Large intestine (tissue), 12 donors: ENCODE measurements at places on chromosomes 2 and 18.
A peak's percentile ranks its signal among the peaks of the same experiment; 100 is the strongest.

- peak; percentile 22 for DNase-seq
Observed at GRCh38 chr2:227939271-227940027, 68.0 kb downstream of the DAW1 start.

GRCh38 chr18:78913395-78913794 is 66.2 kb upstream of the SALL3 start:
- no peak for DNase-seq

DNA sequence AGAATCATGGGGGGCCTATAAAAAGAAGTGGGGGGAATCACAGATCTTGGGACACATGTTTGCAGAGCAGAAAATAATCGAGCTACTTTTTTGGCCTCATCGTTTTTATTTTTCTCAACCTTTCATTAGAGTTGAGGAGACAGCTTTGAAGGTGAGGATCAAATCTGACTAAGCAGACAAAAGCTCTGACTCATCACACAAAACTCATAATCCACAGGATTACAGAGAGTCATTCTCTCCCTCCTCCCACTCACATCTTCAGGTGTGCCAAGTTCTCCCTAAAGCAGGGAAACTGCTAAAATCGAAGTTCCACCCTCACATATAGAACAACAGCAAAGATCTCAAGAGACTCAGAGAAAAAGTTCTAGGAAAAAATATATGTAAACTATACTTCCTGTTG is 15.6 kb downstream of the BAZ2B start:
- no peak for DNase-seq

GRCh38 chr18:47996091-47996541 is 65.7 kb upstream of the SMAD2 start:
- no peak for DNase-seq

- no peak for DNase-seq
Observed at GRCh38 chr2:140990416-140990815, 1140.4 kb downstream of the LRP1B start.

DNA sequence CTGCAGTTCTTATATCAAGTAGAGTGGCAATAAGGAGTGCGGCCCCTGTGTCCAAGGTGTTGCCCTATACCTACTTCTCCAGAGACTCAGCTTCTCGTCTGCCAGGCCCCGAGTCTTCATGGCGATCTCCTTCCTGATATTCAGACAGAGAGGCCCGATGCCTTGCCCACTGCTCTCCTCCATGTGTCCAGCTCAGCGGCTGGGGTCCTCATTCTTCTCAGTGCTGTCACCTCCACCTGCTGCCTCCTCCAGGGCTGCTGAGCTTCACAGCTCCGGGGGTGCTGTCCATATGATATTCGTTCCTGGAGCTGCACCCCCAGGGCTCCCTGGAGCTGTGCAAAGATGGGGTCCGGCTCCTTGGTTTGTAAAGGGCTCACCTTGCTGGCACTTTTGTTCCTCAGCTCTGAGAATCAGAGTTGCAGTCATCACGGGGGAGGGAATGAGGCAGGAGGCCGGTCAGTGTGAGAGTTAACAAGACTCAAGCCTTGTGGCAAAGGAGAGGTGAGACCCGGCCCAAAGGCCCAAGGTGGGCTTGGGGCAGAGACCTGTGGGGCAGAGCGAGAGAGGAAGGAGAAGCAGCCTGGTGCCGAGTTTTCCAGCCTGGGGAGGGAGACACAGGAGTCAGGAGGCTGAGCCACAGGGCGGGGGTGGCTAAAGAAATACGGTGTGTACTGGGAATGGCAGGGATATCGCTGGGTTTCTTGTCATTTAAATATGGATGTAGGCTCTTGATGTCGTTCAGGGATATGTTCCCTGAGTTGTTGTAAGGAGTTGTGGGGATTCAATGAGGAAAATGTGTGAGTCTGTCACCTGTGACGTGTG is 120.6 kb downstream of the CTIF start:
- no peak for DNase-seq

DNA sequence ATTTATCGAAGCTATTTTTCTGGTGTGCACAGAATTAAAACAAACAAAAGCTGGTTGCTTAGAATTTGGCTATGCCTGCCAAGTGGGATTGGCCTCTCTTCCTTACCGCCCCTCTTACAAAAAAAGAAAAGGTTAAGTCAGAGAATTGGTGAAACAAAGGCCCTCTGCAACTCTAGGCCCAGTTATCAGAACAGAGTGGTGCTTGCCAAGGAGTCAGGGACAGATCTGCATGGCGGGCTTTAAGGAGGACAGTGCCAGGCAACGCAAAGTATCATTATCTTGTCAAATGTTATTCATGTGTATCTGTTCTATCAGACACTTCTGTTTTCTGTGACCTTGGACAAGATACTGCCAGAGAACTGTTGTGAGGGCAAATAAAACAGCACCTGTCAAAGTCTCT is 78.3 kb downstream of the TGIF1 start:
- no peak for DNase-seq

GRCh38 chr2:50863856-50864255 is 168.1 kb downstream of the NRXN1 start:
- DNase-seq: no peak

DNA sequence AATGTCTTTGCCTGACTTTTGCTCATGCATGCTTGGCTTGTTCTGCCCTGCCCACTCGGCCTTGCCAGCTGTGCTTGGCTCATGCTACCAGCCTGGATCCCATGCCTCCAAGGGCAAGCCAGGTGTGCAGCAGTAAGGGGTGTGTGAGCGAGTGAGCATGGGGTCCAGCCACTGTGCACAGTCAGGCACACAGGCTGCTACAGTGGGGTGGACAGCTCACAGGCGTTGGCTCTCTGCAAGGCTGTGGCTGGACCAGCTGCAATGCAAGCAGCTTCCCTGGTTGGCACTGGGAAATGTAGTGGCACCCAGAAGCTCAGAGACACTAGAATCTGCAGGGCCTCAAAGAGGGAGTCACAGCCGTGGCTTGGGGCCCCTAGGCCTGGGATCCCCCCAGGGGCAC is 529.7 kb downstream of the DSC3 start:
- DNase-seq: no peak

DNA sequence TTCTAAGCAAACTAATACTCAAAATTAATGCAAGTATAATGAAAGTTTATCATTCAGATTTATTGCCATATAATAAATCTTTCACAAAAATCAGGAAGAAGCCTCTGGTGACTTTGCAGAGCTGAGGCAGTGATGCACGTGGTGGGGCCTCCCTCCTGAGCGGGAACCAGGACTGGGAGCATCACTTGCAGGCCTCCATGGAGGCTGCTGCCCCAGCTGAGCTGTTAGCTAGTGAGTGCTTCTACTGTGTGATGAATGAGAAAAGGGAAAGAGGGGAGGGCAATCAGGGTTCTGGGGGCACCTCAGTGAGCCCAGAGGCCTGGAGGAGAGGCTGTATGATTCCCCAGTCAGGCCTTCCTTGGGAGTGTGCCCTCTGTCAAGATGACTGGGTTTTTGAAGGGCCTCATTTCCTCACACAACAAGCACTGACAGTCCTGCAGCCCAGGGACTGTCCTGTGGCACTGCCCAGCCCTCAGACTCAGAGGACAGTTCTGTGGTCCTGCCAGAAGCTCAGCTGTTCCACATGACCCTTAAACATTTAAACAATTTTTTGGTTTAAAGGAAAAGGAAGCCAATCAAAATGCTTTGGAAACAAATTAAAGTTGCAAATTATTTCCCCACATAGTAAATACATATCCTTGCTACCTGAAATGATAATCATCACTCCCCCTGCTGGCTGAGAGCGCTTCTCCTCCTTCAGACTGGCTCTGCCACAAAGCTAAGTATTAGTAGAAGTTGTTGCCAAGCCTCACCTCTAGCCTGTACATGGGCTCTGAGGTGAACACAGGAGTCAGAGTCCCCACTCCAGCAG is 90.9 kb upstream of the SMAD7 start:
- DNase-seq: no peak

DNA sequence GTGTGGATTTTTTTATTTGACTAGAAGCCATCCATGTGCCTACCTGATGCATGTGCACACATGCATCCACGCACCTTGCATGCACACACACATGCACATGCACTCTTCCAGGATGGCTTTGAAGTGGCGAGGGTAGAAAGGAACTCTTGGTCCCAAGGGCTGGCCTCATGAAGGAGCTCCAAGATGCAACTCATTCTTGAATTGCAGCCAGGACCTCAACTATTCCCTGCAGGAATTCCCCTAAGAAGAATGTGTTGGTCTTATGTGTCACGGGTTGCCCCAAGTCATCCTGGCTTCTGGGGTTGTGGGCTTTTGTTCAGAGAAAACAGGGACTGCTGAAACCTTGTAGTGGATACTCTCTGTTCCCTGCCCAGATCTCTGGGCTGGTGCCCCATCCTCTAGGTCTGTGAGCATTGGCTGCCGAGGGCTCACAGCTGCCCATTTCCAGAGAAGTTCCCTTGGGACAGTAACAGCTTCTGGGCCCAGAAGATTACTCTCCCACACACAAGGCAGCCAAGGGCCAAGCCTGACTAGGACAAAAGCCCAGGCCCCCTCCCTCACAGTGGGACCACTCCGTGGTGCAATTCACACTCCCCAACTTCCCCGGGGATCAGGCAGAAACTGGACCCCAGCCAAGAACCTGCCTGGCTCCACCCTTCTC is 137.6 kb downstream of the COPS8 start:
- DNase-seq: no peak

DNA sequence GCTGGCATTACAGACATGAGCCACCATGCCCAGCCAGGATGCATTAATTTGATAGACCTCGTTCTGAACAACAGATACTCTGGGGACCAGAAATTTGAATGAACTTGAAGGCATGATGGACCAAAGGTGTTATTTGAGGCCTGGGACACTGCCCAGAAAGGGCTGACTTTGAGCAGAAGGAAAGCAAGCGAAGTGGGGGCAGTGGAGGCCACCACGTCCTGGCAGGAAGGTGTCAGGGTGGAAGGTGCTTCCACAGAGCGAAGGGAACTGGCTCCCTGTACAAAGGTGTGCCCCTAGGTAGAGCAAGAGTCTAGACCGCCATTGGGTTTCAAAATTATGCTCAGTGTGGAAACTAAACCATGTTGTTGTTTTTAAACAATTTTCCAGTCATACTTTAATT is 23.9 kb downstream of the ZNF236 start:
- no peak for DNase-seq
